ENCODE measurements at places on chromosomes 2 and 18.

- DNase-seq: no peak
Measured at GRCh38 chr2:163659224-163659623, 76.6 kb downstream of the FIGN start.

DNA sequence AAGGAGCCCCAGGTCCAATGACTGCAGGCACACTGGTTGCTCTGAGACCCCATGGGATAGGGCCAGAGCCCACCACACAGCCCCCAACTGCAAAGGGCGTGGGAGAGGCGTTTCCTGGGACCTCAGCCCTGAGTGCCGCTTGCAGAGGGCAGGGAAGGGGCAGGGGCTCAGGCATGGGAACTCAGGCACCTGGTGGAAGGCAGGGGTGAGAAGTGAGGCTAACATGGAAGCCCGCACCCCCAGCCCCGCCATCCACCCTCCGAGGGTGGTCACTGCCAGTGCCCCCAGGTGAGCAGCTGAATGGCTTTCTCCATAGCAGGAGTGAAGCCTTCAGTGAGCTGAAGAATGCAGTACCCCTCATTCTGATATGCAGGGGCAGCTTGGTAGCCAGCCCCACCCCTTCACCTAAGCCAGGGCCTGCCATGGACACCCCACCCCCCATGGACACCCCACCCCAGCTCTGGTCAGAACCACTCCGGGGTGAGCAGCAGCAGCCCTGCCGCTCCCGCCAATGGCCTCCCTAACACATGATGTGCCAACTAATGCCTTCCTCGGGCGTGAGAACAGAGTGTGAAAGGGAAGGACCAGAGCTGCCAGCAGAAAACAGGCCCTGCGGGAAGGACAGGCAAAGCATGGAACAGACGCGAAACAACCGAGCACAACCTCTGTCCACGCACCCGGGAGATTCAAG, 6.6 kb downstream of the KIF1A start:
- peak; percentile 7 for DNase-seq

- no peak for DNase-seq
Measured at GRCh38 chr2:74039611-74040010, 54.9 kb downstream of the TET3 start.

- DNase-seq: peak; percentile 68
Measured at GRCh38 chr2:197378494-197379307, 56.1 kb downstream of the SF3B1 start.

GRCh38 chr2:95722131-95722697, 130.4 kb downstream of the TRIM43 start:
- DNase-seq: no peak

DNA sequence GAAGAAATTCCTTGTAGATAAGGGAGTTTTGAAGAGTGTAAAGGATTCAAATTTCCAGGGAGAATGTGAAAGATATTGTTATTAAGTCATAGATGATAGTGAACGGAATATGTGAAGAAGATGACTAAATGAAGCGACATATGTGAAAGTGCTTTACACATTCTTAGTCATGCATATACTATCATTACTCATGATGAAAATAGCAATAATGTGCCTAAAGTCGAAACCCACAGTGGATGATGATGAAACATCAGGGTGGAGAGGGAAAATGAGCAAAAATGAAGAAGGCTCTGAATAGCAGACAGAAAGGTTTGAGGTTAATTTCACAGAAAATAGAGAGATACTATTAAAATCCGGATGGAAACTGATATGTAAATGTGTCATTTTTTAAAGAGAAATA, 1237.1 kb downstream of the LRP1B start:
- no peak for DNase-seq

DNA sequence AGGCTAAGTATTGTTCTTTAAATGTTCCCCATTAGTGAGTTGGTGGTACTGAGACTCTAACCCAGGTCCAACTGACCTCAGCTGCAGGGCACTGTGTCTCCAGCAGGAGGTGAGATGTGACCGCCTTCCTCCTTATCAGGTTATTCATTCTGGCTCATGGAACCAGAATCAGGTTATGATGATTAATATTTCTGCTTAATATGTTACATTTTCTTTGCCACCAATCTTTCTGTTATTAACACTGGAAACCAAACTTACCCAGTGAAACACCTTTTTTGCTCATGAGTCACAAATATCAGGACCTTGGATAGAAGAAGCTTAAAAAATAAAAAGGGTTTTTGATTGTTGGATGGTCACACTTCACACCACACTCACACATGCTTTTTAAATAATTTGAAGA, 85.4 kb downstream of the DPP4 start:
- no peak for DNase-seq

DNA sequence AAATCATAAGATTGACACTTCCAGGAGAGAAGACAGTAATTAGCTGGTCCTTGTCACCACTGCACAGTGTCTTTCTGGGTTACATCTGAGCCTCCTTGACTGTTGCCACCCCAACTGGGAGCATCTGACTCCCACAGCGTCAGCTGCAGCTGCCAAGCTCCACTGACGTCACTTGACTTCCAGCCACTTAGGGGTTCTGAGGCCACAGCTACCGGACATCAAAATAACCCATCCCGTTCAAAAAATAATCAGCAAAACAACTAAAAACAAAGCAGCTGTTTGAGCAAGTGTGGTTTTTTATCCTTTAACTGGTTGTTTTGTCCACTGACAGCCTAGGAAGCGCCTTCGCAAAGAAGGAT, 206.5 kb upstream of the AGAP1 start:
- no peak for DNase-seq

DNA sequence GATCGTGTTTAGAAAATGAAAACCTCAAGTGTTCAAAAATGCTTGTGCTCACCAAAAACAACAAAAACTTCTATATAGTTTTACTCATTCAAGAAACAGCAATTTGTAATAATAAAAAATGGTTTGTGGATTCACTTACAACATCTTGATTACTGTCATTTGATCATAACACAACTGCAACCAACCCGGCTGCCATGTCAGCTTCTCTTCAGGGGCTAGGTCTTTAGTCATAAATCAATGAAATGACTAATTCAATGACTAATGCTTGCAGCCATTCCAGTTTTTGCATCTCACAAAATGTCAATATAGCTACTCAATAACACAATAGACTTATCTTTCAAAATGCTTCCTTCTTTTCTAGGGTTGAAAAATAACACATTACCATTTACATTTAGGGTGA, 128.0 kb downstream of the OLA1 start:
- DNase-seq: no peak

GRCh38 chr18:33231474-33232317, 208.8 kb downstream of the CCDC178 start:
- DNase-seq: peak; percentile 34

DNA sequence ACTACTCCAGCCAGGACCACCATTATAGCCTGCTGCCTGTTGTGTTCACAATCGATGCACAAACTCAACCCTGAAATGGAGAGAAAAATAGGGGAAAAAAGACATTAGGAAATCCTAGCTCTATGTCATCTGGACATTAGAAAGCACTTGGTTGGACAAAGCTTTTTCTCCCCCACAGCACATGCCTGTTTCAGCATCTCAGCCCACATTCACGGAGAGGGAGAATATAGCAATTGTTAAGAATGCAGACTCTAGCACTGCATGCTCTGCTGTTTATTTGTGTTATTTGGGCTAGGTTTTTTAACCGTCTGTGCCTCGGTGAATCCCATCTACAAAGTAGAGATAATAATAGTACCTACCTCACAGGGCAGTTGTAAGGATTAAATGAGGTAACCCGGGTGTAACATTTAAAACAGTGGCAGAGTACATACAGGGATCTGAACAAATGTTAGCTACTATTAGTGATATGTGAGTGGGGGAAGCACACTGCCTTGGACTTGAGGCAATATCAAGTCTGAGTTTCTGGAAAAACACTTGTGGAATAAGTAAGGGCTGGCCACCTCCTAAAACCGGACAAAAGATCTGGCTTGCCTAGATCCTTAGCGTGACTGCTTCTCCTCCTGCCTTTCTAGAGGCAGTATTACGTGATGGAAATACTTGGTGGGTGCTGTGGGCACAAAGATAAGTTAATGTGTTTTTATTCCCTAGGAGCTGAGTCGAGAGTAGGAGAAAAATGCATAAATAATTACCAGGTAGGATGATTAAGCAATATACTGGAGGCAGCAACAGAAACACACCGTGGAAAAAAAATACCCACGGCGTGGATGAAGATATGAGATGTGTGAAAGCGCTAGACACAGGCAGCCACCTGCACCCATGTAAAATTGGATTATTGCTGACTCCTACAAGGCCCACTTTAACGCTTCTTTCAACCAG, 1.0 kb upstream of the PPP1CB start:
- DNase-seq: peak; percentile 35

DNA sequence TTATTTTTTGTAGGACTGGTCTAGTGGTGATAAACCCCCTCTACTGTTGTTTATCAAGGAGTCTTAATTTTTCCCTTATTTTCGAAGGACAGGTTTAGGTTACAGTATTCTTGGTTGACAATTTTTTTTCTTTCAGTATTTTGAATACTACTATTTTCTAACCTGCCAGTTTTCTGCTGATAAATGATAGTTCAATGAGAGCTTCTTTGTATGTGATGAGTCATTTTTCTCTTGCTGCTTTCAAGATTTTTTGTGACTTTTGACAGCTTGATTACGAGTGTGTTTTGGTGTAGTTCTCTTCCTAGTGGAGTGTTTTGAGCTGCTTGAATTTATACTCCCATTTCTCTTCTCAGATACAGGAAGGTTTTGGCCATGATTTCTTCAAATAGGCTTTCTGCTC, 77.5 kb downstream of the ACSL3 start:
- DNase-seq: no peak

DNA sequence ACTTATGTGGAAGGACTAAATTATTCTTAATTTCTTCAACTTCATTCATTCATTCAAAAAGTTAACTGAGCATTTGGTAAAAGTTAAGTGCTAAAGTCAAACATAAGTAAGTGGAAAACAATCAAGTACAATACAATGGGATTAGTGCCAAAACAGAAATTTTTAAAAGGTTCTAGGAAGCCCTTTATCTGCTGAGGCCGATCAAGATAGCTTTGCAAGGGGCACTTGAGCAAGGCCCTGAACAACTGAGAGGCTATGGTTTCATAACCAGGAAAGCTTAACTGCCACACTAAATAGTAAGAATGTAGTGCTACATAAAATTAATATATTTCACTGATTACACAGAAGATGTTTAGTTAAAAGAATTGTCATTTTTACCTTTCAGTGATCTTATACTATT, 76.5 kb downstream of the NOL10 start:
- no peak for DNase-seq

- no peak for DNase-seq
Measured at GRCh38 chr2:352696-353095, 64.8 kb upstream of the ALKAL2 start.

DNA sequence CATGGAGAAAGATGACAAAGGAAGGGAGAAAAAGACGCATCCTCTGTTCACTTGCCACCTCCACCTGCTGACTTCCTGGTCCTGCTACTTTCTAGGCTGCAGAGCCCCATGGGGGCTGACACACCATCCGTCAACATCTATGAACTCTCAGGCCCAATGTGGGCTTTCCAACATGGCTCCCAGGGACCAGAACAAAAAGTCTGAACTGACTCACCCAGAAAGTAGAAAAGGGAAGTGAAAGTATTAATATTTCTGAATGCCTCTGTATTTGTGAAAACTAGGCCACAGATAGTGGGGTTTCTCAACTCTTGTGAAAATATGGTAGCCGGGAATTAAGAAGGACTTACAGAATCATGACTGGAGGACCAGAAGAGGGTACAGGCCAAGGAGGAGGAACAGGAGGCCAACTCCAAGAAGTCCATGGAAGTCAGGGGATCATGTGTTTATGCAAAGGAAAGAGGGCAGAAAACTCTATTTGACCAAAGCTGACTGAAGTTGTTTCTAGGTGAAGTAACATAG, 123.1 kb upstream of the CAB39 start:
- no peak for DNase-seq

DNA sequence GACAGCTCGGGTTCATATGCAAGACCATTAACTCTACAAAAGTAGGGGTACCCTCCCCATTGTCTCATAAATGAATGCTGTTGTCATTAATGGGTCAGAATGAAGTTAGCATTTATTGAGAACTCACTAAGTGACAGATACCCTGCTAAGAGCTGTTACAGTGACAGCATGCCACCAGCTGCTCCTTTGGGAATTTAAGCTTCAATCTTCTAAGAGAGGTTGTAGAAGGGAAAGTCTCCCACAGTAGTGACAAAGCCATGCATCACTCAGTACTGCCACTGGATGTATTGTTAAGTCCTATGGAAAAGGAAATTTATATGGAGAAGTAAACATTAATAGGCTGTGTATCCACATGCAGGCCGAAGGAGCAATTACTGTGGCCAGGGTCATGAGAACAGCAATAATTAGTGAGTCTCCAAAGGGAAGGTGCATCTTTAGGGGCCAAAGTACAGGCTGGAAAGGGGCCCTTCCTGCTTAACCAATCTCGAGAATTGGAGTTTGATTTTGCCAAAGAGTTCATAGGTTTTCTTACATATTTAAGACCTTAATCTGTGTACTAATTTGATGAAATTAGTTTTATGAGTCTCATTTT, 64.5 kb upstream of the FAM124B start:
- no peak for DNase-seq

DNA sequence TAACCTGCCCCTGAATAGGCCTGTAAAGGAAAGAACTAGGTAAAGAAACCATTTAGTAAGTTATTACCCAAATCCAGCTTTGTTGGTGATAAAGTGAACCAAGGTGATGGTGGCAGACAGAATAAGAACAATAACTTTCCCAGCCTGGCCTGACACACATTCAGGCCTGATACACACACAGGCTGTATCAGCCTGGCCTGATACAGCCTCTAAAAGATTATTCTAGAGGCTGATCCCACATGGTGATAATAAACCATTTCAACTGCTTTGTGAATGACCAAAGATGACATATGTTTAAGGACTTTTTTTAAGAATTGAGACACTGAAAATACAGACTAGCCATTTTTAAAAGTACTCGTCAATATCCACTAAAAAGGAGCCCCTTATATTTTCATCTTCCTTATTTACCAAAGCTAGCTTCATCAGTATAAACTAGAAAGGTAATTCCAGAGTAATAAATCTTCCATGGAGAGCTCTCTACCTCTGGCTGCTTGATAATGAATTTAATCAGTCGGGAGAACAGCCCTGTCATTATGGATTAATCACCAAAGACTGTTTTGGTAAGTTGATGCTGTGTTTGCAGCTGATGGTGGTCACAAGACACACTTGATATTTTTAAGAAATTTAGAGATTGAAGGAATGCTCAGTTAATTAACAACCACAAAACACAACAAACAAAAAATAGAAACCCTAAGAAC, 77.2 kb downstream of the SLC8A1 start:
- DNase-seq: no peak

GRCh38 chr18:6279308-6279707, 135.4 kb downstream of the L3MBTL4 start:
- no peak for DNase-seq

- DNase-seq: no peak
Measured at GRCh38 chr2:42199626-42200025, 30.5 kb downstream of the EML4 start.

GRCh38 chr18:2981212-2981728, 31.7 kb downstream of the LPIN2 start:
- DNase-seq: no peak

Data from activated T-cell treated with anti-CD3 and anti-CD28 coated beads, Interleukin-2, amount 50 U/mL, for 24 hours (primary cell).